ENCODE measurements at places on chromosomes 12 and 14.

- DNase-seq: no peak
These were observed 19.1 kb upstream of the BCL2L14 start for GRCh38 chr12:12051668-12052067.

DNA sequence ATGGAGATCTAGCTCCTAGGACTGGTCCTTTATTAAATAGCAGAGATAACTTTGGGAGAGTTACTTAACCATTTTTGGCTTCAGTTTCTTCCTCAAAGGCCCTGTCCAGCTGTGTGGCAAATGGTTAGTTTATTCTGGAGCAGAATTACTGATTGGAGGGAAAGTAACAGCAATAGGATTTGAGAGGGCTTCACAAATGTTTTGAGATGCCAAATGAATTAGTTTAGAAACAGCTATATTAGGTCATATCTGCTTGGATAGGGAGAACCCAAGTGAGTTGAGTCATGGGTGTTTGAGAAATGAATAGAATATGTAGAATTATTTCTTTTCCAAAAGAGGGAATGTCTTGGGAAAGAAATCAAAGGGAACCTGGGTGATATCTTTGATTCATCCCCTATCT lies 17.5 kb downstream of the RASSF3 start:
- DNase-seq: peak; percentile 76

DNA sequence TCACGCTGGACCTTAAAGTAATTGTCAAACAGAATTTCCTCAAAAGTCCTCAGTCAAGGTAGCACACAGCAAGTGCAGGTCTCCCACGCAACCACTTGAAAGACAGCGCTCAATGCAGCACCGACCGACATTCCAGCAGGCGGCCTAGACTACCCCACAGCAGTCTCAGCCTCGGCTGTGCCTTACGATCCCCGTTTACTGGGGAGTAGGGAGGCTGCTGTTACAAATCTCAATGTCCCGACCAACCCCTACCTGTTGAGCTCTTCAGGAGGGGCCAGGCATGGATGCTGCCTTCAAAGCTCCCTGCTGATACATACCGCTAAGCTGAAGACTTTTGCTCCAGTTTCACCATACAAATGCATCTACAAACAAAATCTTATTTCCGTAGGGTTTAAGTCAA lies 21.8 kb downstream of the VPS37B start:
- DNase-seq: no peak

DNA sequence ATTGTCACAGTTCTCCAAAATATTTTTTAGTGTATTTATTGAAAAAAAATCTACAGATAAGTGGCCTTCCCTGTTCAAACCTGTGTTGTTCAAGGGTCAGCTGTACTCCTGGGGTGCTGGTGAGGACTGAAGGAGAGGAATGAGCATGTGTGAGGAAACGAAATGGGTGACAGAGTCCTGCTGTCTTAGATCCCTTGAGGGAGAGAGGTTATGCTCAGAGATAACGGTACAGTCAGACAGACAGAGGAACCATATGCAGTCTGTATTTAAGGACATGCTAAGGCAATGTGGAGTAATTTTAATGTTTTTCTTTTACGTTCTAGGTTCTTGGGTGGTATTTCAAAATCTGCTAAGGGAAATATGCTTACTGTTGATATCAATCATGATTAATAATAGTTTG lies 352.9 kb upstream of the RGS6 start:
- no peak for DNase-seq

GRCh38 chr14:69117020-69117767 lies 35.7 kb downstream of the DCAF5 start:
- DNase-seq: no peak

GRCh38 chr14:60637479-60638315 lies 11.6 kb downstream of the SIX1 start:
- no peak for DNase-seq

DNA sequence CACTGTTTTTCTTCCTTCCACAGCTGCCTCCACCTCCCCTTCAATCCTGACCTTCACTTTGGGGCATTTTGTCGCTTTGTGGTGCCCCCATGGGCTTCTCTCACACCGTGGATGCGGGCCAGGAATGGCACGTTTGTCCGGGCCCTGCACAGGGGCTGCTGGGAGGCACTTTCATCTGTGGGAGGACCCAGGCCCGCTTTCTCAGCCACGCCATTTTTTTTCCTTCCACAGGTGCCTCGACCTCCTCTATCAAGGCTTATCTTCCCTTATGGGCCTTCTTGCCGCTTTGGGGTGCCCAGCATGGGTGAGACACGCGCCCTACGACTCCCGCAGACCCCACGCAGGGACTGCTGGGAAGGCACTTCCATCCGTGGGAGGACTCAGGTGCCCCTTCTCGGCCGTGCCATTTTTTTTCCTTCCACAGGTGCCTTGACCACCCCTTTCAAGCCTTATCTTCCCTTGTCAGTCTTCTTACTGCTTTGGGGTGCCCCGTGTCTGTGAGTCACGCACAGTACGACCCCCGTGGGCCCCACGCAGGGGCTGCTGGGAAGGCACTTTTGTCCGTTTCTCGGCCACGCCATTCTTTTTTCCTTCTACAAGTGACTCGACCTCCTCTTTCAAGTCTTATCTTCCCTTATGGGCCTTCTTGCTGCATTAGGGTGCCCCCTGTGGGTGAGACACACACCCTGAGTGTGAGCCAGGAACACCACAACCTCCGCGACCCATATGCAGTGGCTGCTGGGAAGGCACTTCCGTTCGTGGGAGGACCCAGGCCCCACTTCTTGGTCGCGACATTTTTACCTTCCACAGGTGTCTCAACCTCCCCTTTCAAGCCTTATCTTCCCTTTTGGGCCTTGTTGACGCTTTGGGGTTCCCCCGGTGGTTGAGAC lies 270.7 kb downstream of the ALG10 start:
- DNase-seq: no peak

GRCh38 chr12:92473564-92473963 lies 229.2 kb upstream of the PLEKHG7 start:
- DNase-seq: no peak

DNA sequence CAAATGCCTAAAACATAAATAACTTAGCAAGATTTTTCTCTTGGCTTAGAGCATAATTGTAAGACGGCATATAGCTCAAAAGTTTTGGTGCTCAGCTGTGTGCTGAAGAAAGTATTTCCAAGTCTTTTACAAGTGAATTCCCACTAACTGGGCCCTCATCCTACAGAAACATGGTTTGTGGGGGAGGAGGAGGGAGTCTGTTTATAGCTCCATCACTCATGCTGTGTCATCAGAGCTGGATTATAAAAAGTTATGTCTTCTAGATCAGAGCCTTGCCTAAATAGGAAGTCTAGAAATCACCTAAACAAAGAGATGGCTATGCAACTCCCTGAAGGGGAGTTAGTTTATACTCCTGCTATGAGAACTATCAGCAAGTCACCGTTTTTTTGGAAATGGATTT lies 65.9 kb upstream of the OTOGL start:
- DNase-seq: peak; percentile 50

DNA sequence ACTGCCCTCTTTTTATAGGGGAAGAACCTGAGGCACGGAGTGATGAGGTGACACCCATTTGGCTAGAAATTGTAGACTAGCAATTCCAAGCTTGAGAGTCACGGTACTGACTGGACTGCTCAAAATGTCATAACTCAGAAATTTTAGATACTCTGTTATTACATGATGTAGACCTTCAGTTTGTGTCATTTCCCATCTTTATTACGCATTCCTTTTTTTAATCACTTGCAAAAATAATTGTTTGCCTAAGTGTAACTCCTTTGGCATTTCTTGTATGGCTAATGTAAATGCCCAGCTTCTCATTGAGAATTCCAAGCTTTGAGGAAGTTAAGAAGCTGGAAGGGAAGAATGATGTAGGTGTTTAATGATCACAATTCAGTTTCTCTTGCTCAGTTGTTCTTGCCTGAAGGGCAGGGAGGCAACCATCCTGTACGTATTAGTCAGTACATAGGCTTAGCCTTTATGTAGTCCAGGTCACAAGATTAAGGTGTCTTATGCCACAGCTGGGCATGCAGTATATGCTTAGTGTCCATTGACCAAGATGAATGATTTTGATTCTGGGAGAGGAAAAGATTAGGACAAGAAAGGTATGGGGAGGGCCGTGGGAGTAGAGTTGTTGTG lies 68.2 kb upstream of the EVL start:
- DNase-seq: no peak

DNA sequence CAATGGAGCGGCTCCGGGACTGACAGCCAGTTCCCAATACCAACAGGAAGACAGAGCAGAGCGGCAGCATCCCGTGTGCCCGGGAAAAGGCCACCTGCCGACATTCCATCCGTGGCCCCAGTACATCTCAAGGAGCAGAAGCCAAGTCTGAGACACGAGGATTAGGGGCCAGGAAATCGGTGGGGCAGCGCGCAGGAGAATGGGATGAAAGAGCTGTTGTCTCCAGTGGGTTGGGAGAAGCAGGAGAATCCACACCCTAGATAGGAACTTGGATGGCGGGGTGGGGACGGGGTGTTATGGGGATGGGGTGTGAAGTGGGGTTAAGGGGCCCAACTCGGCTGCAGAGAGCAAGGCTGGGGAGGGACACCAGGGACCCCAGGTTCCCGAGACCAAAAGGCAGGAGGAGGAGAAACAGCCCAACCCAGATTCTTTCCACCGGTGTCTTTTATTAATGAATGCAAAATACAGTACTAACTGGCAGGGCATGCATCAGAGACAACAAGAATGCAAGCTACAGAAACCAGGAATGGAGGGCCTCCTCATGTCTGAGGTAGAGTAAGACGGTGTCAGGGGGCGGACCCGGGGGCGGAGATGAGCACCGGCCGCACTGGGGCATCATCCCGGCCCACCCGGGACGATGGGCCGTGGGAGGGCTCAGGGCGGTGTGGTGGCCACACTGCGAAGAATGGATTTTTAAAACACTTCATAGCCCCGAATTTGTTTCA lies 50.3 kb downstream of the BEGAIN start:
- DNase-seq: no peak

GRCh38 chr12:93608313-93608712 lies 35.8 kb downstream of the SOCS2 start:
- DNase-seq: no peak

DNA sequence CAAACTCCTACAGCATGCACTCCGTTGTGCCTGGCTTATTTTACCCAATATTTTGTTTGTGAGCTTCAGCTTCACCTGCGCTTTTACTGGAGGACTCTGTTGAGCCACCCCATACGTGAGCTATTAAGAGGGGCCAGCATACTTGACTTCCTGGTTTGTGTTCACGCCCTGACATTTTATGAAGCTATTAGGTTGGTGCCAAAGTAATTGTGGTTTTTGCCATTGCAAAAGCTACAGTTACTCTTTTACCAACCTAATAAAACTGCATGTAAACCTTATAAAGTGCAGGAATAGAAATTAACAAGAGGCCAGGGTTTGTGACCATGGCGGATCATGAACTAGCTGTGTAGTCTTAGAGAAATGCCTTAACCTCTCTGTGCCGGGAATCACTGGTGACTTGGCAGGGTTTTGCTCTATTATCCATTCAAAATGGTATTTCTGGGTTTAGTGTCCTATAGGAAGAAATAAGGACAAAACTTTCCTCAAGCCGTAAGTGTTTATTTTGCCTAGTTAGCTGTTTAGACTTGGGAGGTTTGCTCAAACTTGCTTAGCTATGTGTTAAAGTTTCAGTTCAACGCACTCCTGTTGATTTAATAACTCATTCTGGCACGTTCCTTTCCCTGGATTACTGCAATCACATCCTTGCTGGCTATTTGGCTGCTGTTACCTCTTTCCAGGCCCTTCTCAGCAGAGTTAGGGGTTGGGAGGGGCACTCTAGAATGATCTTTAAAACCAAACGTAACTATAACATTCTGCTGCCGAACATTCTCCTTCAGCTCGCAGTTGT lies 1027.6 kb downstream of the BCL11B start:
- DNase-seq: no peak

Measured in non-pigmented ciliary epithelial cell (primary cell).